ENCODE measurements at places on chromosomes 5 and 9. TPM values are rescaled to one million over a fixed set of nuclear protein-coding genes. Genes with fewer than 3 reads are reported as not detected.

The SOX30 gene
- 0.03 TPM for polyA plus RNA-seq

DNA sequence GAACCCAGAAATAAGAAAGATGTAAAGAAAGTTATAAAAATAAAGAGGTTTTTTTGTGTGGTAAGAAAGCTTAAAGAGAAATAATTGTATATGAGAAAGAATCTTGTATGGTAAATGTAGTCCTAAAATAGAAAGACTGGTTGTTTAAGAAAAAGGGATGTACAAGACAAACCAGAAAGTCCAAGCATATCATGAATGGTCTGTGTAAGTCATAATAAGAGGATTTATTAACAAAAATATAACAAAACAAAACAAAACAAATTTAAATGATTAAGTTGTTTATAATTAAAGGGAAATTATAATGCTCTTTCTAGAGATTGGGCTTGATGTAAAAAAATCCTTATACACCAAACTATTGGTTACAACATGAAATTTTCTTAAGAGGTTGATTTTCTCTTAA is 590.4 kb upstream of the PTGER4 start:
- peaks cover 10% of the 10 kb centered on the region for H3K4me1 ChIP-seq
- H3K4me3 ChIP-seq, result no peak overlapping the region
- no peak for DNase-seq
- H3K27ac ChIP-seq, result no peak overlapping the region
- H3K36me3 ChIP-seq, result no peaks in the 10 kb centered on the region

The TNPO1 gene
- 76.8 TPM for polyA plus RNA-seq

- no peaks in the 10 kb centered on the region for H3K4me1 ChIP-seq
- no peak for DNase-seq
- no peaks in the 10 kb centered on the region for H3K27me3 ChIP-seq
These were observed 222.9 kb upstream of the FTMT start for GRCh38 chr5:121628783-121629182.

- peaks cover 21% of the 10 kb centered on the region for H3K4me1 ChIP-seq
- no peak overlapping the region for H3K4me3 ChIP-seq
- no peaks in the 10 kb centered on the region for H3K27me3 ChIP-seq
- no peaks in the 10 kb centered on the region for H3K36me3 ChIP-seq
- no peak overlapping the region for H3K27ac ChIP-seq
These were observed 394.5 kb downstream of the ARHGEF28 start for GRCh38 chr5:74020503-74020902.

GRCh38 chr9:88818495-88819201 is 172.6 kb upstream of the S1PR3 start:
- peaks cover 2% of the 10 kb centered on the region for H3K27me3 ChIP-seq
- H3K4me3 ChIP-seq, result no peak overlapping the region
- no peak for DNase-seq
- H3K27ac ChIP-seq, result no peak overlapping the region

GRCh38 chr5:79284846-79285245 is 48.9 kb downstream of the JMY start:
- no peaks in the 10 kb centered on the region for H3K4me1 ChIP-seq
- H3K36me3 ChIP-seq, result no peaks in the 10 kb centered on the region
- H3K27me3 ChIP-seq, result no peaks in the 10 kb centered on the region
- H3K27ac ChIP-seq, result no peak overlapping the region
- DNase-seq, result no peak
- H3K4me3 ChIP-seq, result no peak overlapping the region

The CMYA5 gene
- 0.25 TPM for polyA plus RNA-seq

GRCh38 chr9:4832786-4833579 is 40.2 kb downstream of the RCL1 start:
- peak; percentile 65 for DNase-seq
- peak overlapping the region; percentile 72 for H3K27ac ChIP-seq
- no peak overlapping the region for H3K4me3 ChIP-seq
- peaks cover 30% of the 10 kb centered on the region for H3K4me1 ChIP-seq
- peaks cover 3% of the 10 kb centered on the region for H3K36me3 ChIP-seq
- H3K27me3 ChIP-seq, result no peaks in the 10 kb centered on the region

- H3K4me1 ChIP-seq, result no peaks in the 10 kb centered on the region
- no peak overlapping the region for H3K27ac ChIP-seq
- DNase-seq, result no peak
- no peaks in the 10 kb centered on the region for H3K27me3 ChIP-seq
- no peak overlapping the region for H3K4me3 ChIP-seq
- no peaks in the 10 kb centered on the region for H3K36me3 ChIP-seq
These were observed 53.2 kb upstream of the ISOC1 start for GRCh38 chr5:129041196-129041881.

GRCh38 chr9:98860871-98861293 is 53.4 kb downstream of the GALNT12 start:
- H3K4me1 ChIP-seq, result no peaks in the 10 kb centered on the region
- no peak overlapping the region for H3K4me3 ChIP-seq

DNA sequence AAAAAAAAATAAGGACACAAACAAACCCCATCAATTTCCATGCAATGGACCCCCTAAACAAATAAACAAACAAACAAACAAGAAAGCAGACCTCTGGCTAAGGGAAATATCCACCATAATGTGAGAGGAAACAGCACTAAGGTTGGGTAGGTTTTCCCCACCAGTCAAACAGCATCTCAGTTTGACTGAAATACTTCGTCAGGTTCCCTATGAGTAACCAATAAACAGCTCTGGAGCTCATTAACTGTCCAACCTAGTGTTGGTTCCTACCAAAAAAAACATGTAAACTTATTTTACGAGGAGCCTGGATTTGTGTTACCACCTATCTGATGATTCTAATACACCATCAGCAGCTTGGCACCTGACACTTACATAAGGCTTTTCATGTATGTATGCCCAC is 198.5 kb upstream of the TARS1 start:
- no peaks in the 10 kb centered on the region for H3K27me3 ChIP-seq
- H3K36me3 ChIP-seq, result no peaks in the 10 kb centered on the region

- no peaks in the 10 kb centered on the region for H3K36me3 ChIP-seq
- H3K4me3 ChIP-seq, result no peak overlapping the region
- DNase-seq, result no peak
- no peaks in the 10 kb centered on the region for H3K27me3 ChIP-seq
- no peaks in the 10 kb centered on the region for H3K4me1 ChIP-seq
These were observed 356.5 kb downstream of the CTNND2 start for GRCh38 chr5:11547730-11548129.

DNA sequence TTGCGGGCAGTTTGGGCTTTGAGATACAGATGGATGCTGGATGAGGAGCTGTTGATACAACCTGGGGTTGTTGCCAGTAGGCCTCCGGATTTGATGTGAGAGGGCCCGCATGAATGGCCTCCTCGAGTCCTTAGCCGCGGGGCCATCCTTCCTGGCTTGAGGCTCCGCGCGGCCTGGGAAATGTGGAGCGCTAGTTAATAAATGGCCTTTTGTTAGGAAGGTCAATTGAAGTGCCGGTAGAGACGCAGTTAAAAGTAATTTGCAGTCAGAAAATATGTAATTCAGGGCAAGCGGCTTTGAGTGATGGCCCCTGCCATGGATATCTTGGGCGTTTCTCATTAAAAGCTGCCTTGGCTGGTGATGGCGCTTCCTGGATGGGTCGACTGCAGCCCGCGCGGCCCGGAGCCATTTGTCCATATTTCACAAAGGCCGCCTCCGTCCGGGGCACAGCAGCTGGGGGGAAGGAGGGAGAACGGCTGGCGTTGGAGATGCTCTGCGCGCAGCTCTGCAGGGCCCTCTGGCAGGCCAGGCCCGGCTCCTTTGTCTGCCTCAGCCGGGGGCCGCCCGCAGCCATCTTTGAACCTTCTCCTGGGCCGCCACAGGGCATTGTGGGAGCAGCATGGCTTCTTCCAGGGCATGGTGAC is 11.2 kb downstream of the MVB12B start:
- H3K36me3 ChIP-seq, result no peaks in the 10 kb centered on the region
- H3K27ac ChIP-seq, result no peak overlapping the region
- H3K4me3 ChIP-seq, result no peak overlapping the region
- H3K27me3 ChIP-seq, result no peaks in the 10 kb centered on the region

The PCDHB13 gene
- polyA plus RNA-seq, result 0.07 TPM

GRCh38 chr5:115461093-115461492 is 83.5 kb downstream of the FEM1C start:
- peak overlapping the region; percentile 91 for H3K27ac ChIP-seq
- H3K36me3 ChIP-seq, result no peaks in the 10 kb centered on the region
- H3K27me3 ChIP-seq, result no peaks in the 10 kb centered on the region
- peaks cover 31% of the 10 kb centered on the region for H3K4me1 ChIP-seq
- no peak overlapping the region for H3K4me3 ChIP-seq

DNA sequence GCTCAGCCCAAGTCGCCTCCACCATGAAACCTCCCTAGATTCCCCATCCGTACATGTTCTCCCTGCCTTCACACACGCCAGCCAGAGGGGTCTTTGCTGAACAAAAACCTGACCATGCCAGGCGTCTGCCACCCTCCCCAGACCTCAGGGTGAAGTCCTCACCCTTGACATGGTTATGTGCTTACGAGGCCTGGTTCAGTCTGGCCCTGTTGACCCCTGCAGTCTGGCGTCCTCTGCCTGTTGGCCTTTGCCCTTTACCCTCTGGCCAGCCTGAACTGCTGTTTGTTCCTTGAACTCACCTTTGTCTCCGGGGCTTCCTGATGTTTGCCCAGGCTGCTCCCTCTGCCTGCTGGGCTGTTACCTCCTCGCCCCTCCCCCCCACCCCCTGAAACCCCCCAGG is 29.8 kb downstream of the NCS1 start:
- no peak overlapping the region for H3K27ac ChIP-seq
- DNase-seq, result no peak
- peaks cover 5% of the 10 kb centered on the region for H3K36me3 ChIP-seq
- no peaks in the 10 kb centered on the region for H3K27me3 ChIP-seq

The CCDC112 gene
- polyA plus RNA-seq, result 2.1 TPM

DNA sequence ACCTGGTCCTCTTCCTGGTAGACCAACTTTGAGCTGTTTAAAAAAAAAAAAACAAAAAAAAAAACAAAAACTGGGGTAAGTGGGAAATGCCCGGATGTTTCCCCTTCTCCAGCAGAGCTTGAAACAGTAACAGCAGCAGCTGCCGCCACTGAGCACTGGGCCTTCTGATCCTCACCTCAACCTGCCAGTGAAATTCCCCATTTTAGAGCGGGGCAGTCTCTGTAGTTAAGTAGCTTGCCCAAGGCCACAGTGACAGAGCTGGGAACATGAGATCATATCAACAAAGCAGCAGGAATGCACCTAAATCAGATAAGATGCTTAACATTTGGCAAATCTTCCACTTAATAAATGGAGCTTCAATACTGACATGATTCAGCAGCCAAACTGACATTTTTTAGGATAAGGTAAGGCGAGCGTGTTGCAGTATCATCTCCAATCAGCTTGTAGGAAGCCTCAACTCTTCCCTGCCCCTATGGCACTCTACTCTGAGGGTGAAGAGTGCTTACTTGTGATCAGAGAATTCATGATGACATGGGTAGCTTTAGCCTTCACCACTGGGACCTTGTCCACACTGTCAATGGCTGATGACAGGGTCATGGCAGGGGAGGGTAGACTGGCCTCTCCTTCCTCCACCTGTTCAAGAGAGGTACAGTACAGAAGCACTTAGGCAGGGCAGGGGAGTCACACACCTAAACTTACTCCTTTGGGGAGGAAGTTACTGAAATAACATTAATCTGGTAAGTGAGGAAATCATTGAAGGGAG is 9.3 kb downstream of the KIAA1191 start:
- H3K36me3 ChIP-seq, result peaks cover 44% of the 10 kb centered on the region
- H3K4me3 ChIP-seq, result no peak overlapping the region
- no peaks in the 10 kb centered on the region for H3K27me3 ChIP-seq
- H3K4me1 ChIP-seq, result no peaks in the 10 kb centered on the region
- DNase-seq, result no peak
- H3K27ac ChIP-seq, result no peak overlapping the region

DNA sequence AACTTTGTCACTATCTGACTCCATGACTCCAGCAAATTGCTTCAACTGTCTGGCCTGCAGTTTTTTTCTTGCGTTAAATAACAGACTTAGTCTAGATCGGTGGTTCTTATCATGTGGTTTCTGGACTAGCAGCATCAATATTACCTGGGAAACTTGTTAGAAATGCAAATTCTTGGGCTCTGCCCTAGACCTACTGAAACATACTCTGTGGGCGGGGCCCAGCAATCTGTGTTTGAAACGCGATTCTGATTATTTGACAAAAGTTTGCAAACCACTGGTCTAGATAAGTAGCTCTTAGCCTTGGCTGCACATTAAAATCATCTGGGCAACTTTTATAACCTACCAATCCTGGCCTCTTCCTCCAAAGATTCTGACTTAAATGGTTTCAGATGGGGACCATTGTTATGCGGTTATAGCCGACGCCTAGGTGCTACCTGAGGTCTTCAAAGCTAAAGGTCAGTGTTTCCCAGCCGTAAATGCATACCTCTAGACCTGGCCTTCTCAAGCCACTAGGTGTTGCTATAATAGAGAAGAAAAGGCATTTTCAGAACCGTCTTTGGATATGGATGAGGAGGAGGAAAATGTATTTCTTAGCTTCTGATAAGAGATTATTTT is 74.0 kb downstream of the C9orf85 start:
- H3K4me1 ChIP-seq, result peaks cover 8% of the 10 kb centered on the region
- DNase-seq, result no peak
- H3K36me3 ChIP-seq, result no peaks in the 10 kb centered on the region
- no peak overlapping the region for H3K27ac ChIP-seq
- H3K27me3 ChIP-seq, result no peaks in the 10 kb centered on the region
- H3K4me3 ChIP-seq, result no peak overlapping the region

- no peaks in the 10 kb centered on the region for H3K4me1 ChIP-seq
- DNase-seq, result no peak
- no peak overlapping the region for H3K27ac ChIP-seq
- no peak overlapping the region for H3K4me3 ChIP-seq
- H3K36me3 ChIP-seq, result no peaks in the 10 kb centered on the region
These were observed 1099.7 kb downstream of the DTWD2 start for GRCh38 chr5:117888688-117889087.

GRCh38 chr5:10832987-10833386 is 72.0 kb upstream of the DAP start:
- no peak overlapping the region for H3K27ac ChIP-seq
- H3K4me1 ChIP-seq, result no peaks in the 10 kb centered on the region
- DNase-seq, result no peak
- H3K4me3 ChIP-seq, result no peak overlapping the region
- H3K27me3 ChIP-seq, result no peaks in the 10 kb centered on the region

DNA sequence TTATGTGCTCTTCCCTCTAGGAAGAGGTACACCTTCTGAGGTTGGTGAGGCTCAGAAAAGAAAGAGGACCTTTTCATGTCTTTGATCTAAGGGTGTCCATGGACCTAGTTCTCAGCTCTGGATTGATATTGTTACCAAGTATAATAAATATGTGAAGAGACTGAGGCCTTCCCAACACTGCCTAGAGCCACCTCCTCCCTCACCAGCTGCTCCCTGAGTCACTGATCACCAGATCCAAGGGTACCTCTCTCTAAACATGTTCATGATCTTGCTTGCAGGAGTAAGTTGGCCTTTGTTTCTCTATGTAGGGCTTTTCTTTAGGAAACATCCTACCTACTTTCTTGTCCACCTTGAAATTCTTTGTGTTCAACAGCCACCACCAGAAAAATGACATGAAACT is 218.8 kb upstream of the ADRA1B start:
- H3K27ac ChIP-seq, result no peak overlapping the region
- no peak for DNase-seq
- no peaks in the 10 kb centered on the region for H3K4me1 ChIP-seq
- H3K36me3 ChIP-seq, result no peaks in the 10 kb centered on the region

The S1PR3 gene
- 4.1 TPM for polyA plus RNA-seq

- H3K4me1 ChIP-seq, result peaks cover 43% of the 10 kb centered on the region
- no peaks in the 10 kb centered on the region for H3K27me3 ChIP-seq
- H3K36me3 ChIP-seq, result no peaks in the 10 kb centered on the region
These were observed 672 bp downstream of the PAXX start for GRCh38 chr9:136992819-136993369.

The PRRX2 gene
- not detected for polyA plus RNA-seq

GRCh38 chr9:9387511-9388115 is 1225.2 kb downstream of the PTPRD start:
- H3K36me3 ChIP-seq, result no peaks in the 10 kb centered on the region
- DNase-seq, result no peak

The GAPT gene
- not detected for polyA plus RNA-seq

Measured in keratinocyte (primary cell).